Right ventricle myocardium inferior (tissue), 1 donor: ENCODE measurements at places on chromosomes 2 and 18.

DNA sequence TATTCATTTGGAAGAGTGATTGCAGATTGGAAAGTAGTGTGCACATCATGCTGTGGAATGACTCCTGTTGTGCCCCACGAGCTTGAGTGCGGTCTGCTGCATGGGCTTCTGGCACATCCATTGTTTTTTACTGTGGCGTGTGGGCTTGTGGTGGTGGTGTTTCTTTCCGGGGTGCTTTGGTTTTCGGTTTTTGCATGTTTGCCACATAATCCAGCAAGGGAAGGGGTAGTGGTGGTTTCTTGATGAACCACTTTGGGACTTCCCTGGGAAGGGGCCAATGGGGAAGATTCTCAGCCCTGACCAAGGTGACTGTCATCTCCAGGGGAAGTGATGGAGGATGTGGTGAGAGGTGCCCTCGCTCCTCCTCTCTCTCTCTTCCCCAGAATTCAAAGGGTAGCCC is 57.0 kb downstream of the COA5 start:
- DNase-seq, result no peak

DNA sequence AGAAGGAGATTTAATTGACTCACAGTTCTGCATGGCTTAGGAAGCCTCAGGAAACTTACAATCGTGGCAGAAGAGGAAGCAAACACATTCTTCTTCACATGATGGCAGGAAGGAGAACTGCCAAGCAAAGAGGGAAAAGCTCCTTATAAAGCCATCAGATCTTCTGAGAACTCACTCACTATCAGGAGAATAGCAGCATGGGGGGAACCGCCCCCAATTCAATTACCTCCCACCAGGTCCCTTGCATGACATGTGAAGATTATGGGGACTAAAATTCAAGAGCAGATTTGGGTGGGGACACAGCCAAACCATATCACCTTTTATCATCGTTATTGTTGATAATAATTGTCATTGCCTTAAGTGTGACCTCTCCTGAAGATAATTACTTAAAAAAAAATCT is 197.9 kb upstream of the SLC14A2 start:
- no peak for DNase-seq

- DNase-seq, result no peak
Measured at GRCh38 chr2:105294844-105295481, 34.6 kb downstream of the TGFBRAP1 start.

DNA sequence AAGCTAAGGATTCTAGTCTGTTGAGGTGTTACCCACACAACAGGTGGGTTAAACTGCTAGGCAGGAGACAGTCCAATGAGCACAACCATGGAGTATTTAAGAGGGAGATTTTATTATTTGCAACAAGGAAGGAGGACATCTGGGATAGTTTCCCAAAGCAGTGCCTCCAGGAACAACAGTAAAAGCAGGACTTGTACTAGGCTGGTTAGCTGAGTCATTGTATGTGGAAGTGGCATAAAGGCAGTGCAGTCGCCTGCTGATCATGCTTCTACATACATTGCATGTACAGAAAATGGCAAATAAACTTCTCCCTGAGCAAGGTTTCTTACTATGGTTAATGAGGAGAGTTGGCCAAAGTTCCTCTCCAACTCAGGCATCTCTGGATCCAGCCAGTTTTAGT is 46.1 kb upstream of the CYTIP start:
- DNase-seq, result no peak

- no peak for DNase-seq
Measured at GRCh38 chr2:75495862-75496261, 64.9 kb downstream of the EVA1A start.

- no peak for DNase-seq
Measured at GRCh38 chr2:44207102-44207501, 38.4 kb downstream of the PPM1B start.

- no peak for DNase-seq
Measured at GRCh38 chr18:10242936-10243680, 211.3 kb upstream of the APCDD1 start.

DNA sequence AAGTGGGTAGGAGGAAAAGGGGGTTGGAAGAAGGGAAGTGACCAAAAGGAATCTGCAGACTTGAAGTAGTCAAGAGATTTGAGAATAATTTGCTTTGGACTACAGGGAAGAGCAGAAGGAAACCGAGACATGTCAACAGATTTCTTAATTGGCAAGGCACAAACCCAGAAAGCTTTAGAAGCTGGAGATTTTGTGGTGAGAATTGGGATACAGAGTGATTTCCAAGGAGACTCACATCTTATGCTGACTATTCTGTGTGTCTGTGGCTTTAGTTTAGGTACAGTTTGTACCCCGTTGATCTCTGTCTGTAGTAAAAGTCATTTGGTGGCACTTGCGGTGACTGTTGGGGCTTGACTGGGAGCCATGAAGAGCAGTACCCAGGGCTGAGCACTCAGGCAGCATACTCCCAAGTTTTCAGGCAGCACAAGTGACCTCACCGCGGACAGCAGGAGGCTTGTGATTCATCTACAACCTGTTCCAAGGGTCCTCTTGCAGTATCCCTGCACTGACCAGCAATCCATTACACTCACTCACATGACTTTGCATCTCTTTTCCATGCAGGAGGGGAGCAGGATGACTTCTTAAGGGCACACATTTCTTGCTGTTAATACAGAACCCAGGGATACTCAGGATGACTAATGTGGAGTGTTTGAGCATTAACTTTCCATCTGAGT is 97.1 kb upstream of the TNP1 start:
- no peak for DNase-seq

- DNase-seq, result no peak
Measured at GRCh38 chr2:109127556-109127955, 1.4 kb upstream of the SH3RF3 start.

DNA sequence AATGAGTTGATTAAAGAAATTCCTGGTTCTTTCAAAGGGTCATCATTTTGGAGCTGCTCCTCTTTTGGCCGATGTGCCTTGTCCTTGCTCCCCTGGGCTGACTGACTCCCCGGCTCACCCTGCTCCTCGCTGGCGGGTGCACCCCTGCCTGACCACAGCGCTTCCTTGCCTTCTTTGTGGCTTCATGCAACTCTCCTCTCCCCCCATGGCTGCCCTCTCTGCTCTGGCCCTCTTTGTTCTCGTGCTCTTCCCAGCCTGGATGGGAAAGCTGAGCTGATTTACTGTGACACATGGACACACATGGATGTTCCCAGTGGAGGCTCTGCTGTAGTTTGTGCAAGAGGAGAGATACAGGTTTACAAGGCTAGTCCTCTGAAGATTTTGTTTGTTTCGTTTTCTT is 234.6 kb downstream of the HAUS1 start:
- no peak for DNase-seq

GRCh38 chr2:138066841-138067240 is 102.6 kb downstream of the HNMT start:
- no peak for DNase-seq

DNA sequence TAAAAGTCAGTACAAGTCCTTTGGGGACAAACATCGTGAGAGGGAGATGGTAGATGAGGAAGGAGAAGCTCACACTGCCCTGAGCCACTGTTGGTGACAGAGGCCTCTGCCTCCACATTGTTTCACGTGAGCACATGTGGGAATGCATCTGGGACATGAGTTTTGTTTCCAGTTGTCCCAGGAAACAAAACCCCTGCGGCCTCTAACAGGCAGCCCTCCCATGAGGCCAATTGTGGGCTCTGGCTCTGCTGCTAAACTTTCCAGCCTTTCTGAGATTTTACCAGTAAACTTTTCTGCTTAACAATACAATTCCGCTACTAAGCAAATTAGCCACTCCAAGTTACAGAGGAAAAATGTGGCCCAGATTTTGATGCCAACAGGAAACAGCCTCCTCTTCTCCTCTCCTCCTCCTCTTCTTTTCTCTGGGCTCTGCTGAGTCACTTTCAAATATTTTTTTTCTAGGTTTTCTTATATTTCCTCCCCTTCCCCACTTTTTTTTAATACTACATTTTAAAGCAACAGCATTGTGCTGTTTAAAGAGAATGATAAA is 23.4 kb upstream of the LRRC30 start:
- no peak for DNase-seq

- DNase-seq, result no peak
Measured at GRCh38 chr2:112954364-112954763, 23.4 kb upstream of the IL36G start.

DNA sequence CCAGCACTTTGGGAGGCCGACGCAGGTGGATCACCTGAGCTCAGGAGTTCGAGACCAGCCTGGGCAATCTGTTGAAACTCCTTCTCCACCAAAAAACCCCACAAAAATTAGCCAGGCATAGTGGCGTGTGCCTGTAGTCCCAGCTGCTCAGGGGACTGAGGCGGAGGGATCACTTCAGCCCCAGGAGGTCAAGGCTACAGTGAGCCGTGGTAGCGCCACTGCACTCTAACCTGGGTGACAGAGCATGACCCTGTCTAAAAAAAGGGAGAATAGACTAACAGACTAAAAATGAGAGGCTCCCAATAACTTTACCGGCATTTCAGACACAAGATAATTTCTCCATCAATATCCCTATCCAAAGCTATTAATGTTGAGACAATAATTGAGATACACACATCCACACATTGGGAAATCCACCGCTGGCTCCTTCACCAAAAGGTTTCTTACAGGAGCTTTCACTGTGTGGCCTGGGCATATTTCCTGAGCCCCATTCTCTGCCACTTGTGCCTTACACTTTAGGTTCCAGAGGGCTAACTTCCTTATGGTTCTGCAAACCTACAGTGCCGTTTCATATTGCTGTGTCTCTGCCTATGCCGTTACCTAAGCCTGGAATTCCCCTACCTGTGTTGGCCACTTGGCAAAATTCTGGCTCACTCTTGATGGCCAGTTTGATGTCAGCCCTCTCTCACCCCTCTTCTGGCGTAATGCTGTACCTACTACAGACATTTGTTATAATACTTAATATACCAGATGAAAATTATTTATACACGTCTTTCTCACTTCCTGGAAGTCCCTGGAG is 115.8 kb upstream of the ZFP36L2 start:
- DNase-seq, result no peak

- DNase-seq, result no peak
Measured at GRCh38 chr2:194686569-194686968, 970.5 kb upstream of the SLC39A10 start.

DNA sequence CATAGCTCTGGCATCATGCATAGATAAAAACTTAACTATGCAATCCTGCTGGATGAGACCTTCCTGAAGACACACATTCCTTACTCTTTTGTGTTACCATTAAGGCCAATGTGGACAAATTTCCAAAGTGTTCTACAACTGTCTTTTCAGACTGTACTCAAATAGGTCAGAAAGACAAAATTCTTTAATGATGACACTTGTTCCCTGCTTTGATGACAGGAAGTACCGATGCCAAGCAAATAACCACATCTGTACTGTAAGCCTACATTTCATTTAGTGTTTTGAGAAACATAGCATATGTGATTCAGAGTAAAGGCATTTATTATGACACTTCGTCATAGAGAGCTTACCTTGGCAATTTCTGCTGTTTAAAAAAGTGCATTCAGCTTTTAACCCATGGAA is 55.0 kb downstream of the PMAIP1 start:
- no peak for DNase-seq

DNA sequence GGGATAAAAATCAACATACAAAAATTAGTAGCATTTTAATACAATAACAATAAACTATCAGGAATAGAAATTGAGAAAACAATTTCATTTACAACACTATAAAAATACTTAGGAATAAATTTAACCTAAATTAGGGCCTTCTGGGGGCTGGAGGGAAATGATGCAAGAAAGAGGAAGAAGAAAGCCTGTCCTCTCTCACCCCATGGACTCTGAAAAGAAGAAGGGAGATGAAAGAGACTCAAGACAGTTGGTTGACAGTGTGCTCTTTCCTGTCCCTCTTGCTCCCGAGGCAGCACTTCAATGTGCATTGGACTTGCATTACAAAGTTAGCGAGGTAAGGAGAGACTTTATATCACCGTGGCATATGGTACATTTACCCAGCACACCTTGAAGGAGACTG is 88.5 kb downstream of the VAPA start:
- no peak for DNase-seq
